ENCODE measurements at places on chromosomes 13 and 19.

DNA sequence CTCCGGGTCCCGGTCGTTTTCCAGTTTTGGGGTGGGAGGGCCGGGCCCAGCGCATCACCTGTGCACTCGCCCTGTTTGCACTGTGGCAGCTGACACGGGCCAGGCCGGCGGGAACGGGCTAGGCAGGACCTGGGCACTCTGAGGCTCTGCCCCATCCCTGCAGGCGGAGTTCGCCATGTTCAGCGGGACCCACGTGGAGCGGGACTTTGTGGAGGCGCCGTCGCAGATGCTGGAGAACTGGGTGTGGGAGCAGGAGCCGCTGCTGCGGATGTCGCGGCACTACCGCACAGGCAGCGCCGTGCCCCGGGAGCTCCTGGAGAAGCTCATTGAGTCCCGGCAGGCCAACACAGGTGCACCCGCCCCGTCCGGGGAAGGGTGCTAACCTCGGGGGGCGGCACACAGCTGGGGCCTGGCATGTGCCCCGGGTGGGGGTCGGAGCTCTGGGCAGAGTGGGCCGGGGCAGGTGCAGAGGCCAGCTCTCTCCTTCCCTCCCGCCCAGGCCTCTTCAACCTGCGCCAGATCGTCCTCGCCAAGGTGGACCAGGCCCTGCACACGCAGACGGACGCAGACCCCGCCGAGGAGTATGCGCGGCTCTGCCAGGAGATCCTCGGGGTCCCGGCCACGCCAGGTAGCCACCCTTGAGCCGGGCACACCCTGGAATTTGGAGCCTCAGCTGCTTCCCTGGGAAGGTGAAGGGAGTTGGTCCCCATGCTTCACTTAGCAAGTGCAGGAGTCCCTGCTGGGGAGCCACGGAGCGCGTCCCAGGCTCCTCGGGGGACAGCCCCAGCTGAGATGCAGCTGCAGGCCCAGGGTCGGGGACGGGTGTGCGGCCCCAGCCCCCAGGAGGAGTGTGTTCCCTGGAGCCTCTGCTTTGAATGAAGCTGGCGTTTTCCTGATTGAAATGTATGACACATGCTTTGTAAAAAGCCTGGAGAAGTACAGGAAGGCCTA, 9.3 kb upstream of the ZNF554 start:
- no peak for ATAC-seq

GRCh38 chr19:41698746-41699230, 9.6 kb upstream of the CEACAM5 start:
- no peak for ATAC-seq

GRCh38 chr13:23350009-23350408, 83.5 kb downstream of the SACS start:
- no peak for ATAC-seq

DNA sequence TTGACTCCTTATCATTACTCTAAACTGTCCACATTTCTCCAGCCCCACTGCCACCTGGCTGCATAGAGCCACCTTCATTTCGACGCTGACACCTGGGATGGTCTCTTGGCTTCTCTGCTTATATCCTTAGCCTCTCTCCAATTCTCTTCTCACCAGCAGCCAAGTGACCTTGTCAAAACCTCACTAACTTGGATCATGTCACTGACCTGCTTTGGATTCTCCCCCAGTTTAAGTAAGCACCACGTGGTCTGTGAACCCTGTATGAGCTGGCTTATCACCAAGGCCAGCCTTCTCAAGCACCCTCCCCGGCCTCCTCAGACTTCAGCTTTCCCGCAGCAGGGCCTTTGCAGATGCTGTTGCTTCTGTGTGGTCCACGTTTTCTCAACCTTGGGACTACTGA, 12.3 kb upstream of the GGACT start:
- no peak for ATAC-seq

Measured in SK-N-SH treated with all-trans-retinoic acid at 6 μM for 48 hours (cell line).